Neuronal stem cell (in vitro differentiated cells): ENCODE measurements at places on chromosomes 3 and 15.
A peak's percentile ranks its signal among the peaks of the same experiment; 100 is the strongest.

GRCh38 chr15:97993310-97993738 lies 32.8 kb downstream of the ARRDC4 start:
- H3K36me3 ChIP-seq: no peaks in the 10 kb centered on the region
- DNase-seq: no peak
- H3K4me3 ChIP-seq: no peak overlapping the region
- H3K27ac ChIP-seq: no peak overlapping the region

DNA sequence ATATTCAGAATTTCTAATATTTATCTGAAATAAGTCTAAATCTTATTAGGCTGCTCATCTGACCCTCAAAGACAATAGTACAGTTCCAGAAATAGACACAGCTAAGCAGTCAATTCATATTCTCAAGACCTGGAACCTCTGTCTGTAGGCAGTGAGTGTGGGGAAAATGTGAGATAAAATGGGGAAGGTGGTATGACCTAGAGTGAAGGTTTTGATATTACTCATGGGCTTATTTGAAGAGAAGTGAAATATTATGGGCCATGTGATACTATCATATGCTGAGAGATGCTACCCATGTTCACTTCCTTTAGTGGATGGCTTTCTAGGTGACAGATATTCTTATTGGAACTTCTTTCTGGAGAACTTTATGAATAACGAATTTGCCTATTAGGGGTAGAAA lies 33.5 kb downstream of the TGFBR2 start:
- no peaks in the 10 kb centered on the region for H3K36me3 ChIP-seq
- H3K27me3 ChIP-seq: no peaks in the 10 kb centered on the region
- peaks cover 1% of the 10 kb centered on the region for H3K4me1 ChIP-seq
- H3K27ac ChIP-seq: no peak overlapping the region
- no peak for DNase-seq
- no peak overlapping the region for H3K4me3 ChIP-seq

- DNase-seq: no peak
- no peak overlapping the region for H3K27ac ChIP-seq
- no peaks in the 10 kb centered on the region for H3K27me3 ChIP-seq
These were observed 1.8 kb downstream of the GSK3B start for GRCh38 chr3:120092474-120092873.

- no peak for DNase-seq
- H3K27me3 ChIP-seq: no peaks in the 10 kb centered on the region
- H3K36me3 ChIP-seq: no peaks in the 10 kb centered on the region
- H3K27ac ChIP-seq: no peak overlapping the region
- H3K4me3 ChIP-seq: no peak overlapping the region
These were observed 27.8 kb downstream of the KLHL6 start for GRCh38 chr3:183527428-183528379.

DNA sequence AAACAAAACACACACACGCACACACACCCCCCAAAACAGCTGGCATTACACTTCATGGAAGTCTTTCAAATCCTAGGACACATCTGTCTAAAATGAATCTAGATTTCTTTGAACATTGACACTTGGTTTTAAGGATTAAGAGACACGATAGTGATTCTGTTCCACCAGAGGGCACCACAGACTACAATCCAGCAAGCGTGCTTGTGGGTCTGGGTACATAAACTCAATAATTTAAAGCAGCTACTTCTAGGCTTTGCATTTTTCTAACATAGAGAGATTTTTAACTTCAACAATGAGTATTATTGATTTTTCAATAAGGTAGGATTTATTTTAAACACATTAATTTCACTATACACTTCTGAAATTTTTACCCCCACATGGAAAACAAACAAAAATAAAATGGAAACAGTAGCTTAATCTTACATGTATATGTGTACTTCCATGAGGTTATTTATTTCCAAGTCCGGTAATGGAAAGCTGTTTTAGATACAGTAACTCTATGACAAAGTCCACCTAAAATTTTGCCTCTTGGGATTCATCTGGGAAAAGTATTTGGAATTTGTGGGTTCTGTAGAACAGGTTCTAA lies 564.0 kb upstream of the TGFBR2 start:
- H3K27me3 ChIP-seq: no peaks in the 10 kb centered on the region
- H3K4me3 ChIP-seq: no peak overlapping the region
- H3K4me1 ChIP-seq: no peaks in the 10 kb centered on the region

GRCh38 chr3:51799879-51800749 lies 21.1 kb upstream of the IQCF6 start:
- H3K4me3 ChIP-seq: no peak overlapping the region
- peak; percentile 75 for DNase-seq
- no peak overlapping the region for H3K27ac ChIP-seq
- no peaks in the 10 kb centered on the region for H3K36me3 ChIP-seq

- DNase-seq: peak; percentile 87
- peaks cover 9% of the 10 kb centered on the region for H3K4me1 ChIP-seq
- H3K27me3 ChIP-seq: peaks cover 45% of the 10 kb centered on the region
- peak within 1 kb of the TSS; percentile 94 for H3K4me3 ChIP-seq
- no peak within 1 kb of the TSS for H3K27ac ChIP-seq
- no peaks in the 10 kb centered on the region for H3K36me3 ChIP-seq
These were observed at the start of gene TMEM108 for GRCh38 chr3:133038089-133038730. Gene TMEM108, plus strand, starts transcription at chr3:133038391.

GRCh38 chr3:60856257-60857046 lies 394.8 kb downstream of the FHIT start:
- H3K27me3 ChIP-seq: no peaks in the 10 kb centered on the region
- no peak for DNase-seq
- H3K36me3 ChIP-seq: no peaks in the 10 kb centered on the region
- no peaks in the 10 kb centered on the region for H3K4me1 ChIP-seq

DNA sequence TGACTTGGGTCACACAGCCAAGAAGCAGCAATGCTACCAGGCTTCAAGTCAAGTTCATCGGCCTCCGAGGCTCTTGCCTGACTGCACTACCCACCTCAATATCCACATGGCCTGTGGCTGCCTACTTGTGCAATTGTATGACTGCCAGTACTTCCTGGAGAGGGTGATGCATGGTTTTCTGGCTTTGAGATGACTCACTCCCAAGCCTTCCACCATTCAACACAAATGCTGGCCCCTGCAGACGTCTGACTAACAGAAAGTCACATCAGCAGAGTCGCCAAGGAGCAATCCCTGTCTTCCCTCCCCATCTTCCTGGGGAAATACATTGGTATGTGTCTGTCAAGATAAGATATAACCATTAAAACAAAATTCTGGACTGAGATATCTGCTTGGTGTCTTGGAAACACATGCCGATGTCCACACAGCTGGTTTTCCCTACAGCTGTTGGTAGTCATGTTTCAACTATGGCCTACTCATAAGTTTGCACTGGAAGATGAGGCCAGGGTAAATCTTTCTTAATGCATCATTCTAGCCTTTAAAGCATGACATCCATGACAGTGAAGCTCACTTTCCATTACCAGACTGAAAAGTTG lies 79.6 kb upstream of the SPATA12 start:
- no peak overlapping the region for H3K4me3 ChIP-seq
- no peaks in the 10 kb centered on the region for H3K27me3 ChIP-seq
- DNase-seq: no peak
- H3K36me3 ChIP-seq: no peaks in the 10 kb centered on the region

DNA sequence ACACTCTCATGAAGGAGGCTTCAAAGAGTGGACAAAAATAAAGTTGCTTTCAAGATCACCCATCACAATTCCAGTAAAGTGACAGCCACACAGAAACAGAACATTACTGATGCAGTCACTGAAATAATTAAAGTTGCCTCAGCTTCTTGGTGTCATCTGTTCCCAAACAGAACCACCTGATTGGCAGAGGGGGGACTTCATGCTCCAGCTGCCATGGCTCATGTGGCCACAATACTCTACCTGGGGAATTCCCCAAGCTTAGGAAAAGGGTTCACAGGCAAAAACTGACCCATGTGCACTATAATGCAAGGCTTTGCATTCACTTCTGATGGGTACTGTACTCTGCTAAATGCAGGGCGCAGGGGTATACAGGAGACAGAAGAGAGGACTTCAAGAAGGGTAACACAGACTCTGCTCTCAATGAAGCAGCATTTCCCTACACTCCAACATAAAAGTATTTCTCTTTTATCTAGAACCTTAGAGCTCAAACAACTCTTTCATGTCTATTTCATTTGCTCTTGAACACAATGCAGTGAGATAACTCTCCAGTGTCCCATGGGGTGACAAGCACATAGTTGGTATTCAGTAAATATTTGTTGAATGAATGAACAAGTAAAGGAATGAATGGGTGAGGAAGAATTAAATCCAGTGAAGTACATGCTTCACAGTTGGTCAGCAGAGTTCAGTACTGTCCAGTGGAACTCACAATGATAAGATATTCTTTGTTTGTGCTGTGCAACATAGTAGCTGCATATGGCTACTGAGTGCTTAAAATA lies 8.6 kb upstream of the CTNNB1 start:
- no peak for DNase-seq
- no peaks in the 10 kb centered on the region for H3K27me3 ChIP-seq
- H3K36me3 ChIP-seq: no peaks in the 10 kb centered on the region
- H3K4me1 ChIP-seq: peaks cover 3% of the 10 kb centered on the region
- H3K27ac ChIP-seq: no peak overlapping the region

- H3K4me3 ChIP-seq: no peak overlapping the region
- H3K4me1 ChIP-seq: no peaks in the 10 kb centered on the region
- H3K36me3 ChIP-seq: no peaks in the 10 kb centered on the region
These were observed 7.4 kb upstream of the U2SURP start for GRCh38 chr3:142993958-142994442.

DNA sequence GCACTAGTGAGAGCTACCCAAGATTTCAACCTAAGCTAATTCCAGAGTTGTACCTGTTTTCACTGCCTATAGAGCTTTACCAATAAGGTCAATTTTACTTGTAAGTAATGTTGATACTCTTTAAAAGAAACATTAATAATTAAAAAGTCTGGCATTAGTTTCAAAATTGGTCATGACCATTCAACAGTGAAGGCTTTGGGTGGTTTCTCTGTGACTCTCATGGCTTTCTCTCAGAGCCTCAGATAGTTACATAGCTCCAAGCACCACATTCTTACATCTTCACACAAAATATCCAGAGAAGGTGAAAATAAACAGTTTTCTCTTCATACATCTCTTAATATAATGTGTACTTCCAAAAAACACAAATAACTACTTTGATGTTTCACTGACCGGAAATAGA lies 61.5 kb upstream of the TCF12 start:
- no peaks in the 10 kb centered on the region for H3K27me3 ChIP-seq
- H3K27ac ChIP-seq: no peak overlapping the region
- H3K4me1 ChIP-seq: no peaks in the 10 kb centered on the region
- no peak for DNase-seq
- no peak overlapping the region for H3K4me3 ChIP-seq
- no peaks in the 10 kb centered on the region for H3K36me3 ChIP-seq

- H3K27ac ChIP-seq: no peak overlapping the region
- DNase-seq: no peak
- H3K27me3 ChIP-seq: no peaks in the 10 kb centered on the region
- no peaks in the 10 kb centered on the region for H3K36me3 ChIP-seq
- H3K4me1 ChIP-seq: no peaks in the 10 kb centered on the region
These were observed 4.6 kb downstream of the ERICH6 start for GRCh38 chr3:150699068-150699639.

- H3K4me1 ChIP-seq: no peaks in the 10 kb centered on the region
- no peaks in the 10 kb centered on the region for H3K27me3 ChIP-seq
- no peak overlapping the region for H3K27ac ChIP-seq
- H3K4me3 ChIP-seq: no peak overlapping the region
- H3K36me3 ChIP-seq: no peaks in the 10 kb centered on the region
These were observed 28.3 kb downstream of the STARD5 start for GRCh38 chr15:81295486-81296121.

- no peaks in the 10 kb centered on the region for H3K36me3 ChIP-seq
- DNase-seq: no peak
- H3K4me3 ChIP-seq: no peak overlapping the region
- peak overlapping the region; percentile 69 for H3K27ac ChIP-seq
- H3K27me3 ChIP-seq: no peaks in the 10 kb centered on the region
These were observed 889 bp upstream of the LRRIQ4 start for GRCh38 chr3:169811631-169812331.

GRCh38 chr3:46863261-46863782 lies at the start of gene MYL3:
Gene MYL3, minus strand, starts transcription at chr3:46863444. Its CDS starts 54 bp downstream, at chr3:46863390.
- no peak within 1 kb of the TSS for H3K27ac ChIP-seq
- no peaks in the 10 kb centered on the region for H3K27me3 ChIP-seq
- H3K4me3 ChIP-seq: no peak within 1 kb of the TSS
- no peaks in the 10 kb centered on the region for H3K36me3 ChIP-seq
- DNase-seq: no peak

DNA sequence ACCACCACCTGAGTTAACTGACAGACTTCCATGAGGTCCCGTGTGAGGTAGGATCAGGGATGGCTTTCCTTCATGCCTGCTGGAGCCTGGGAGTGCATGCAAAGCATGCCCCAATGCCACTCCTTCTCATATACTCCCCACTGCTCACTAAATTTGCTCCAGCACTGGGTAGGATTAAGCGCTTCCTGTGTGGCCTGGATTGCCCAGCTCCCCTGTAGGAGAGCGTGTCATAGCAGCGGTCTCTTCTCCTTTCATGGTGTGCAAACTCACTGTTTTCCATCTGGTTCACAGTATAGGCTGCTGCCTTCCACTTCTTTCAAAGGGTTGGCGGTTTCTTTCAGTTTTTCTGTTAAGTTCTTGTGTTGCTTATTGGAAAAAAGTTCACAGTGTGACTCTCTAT lies 34.1 kb upstream of the ABI3BP start:
- no peaks in the 10 kb centered on the region for H3K4me1 ChIP-seq
- no peak overlapping the region for H3K4me3 ChIP-seq
- no peaks in the 10 kb centered on the region for H3K36me3 ChIP-seq
- H3K27me3 ChIP-seq: no peaks in the 10 kb centered on the region

- H3K27ac ChIP-seq: no peak overlapping the region
- no peaks in the 10 kb centered on the region for H3K36me3 ChIP-seq
- no peak for DNase-seq
- no peaks in the 10 kb centered on the region for H3K27me3 ChIP-seq
These were observed 9.3 kb downstream of the PGPEP1L start for GRCh38 chr15:98998279-98998678.

- peaks cover 5% of the 10 kb centered on the region for H3K27me3 ChIP-seq
- H3K36me3 ChIP-seq: no peaks in the 10 kb centered on the region
- no peak for DNase-seq
- H3K4me1 ChIP-seq: peaks cover 6% of the 10 kb centered on the region
These were observed 31.6 kb downstream of the ZDHHC19 start for GRCh38 chr3:196179380-196180308.

GRCh38 chr3:36312351-36312750 lies 68.0 kb upstream of the STAC start:
- H3K36me3 ChIP-seq: no peaks in the 10 kb centered on the region
- no peaks in the 10 kb centered on the region for H3K4me1 ChIP-seq
- no peak overlapping the region for H3K4me3 ChIP-seq
- no peak overlapping the region for H3K27ac ChIP-seq
- DNase-seq: no peak
- no peaks in the 10 kb centered on the region for H3K27me3 ChIP-seq

DNA sequence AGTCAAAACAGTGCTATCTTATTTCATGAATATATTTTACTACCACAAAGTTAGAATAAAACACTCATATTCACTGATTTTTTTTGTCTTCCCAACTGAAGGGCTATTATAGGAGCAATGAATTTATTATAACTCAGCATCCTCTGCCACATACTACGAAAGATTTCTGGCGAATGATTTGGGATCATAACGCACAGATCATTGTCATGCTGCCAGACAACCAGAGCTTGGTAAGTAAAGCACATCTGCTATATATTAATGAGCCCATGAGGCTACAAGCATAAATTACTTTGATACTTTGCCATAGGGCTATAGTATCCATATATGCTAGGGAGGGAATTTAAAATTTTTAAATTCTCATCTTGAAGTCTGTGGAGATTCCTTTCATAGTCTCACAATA lies 95.9 kb downstream of the FEZF2 start:
- no peaks in the 10 kb centered on the region for H3K27me3 ChIP-seq
- no peak for DNase-seq
- no peak overlapping the region for H3K27ac ChIP-seq
- no peaks in the 10 kb centered on the region for H3K4me1 ChIP-seq
- no peak overlapping the region for H3K4me3 ChIP-seq
- H3K36me3 ChIP-seq: peaks cover 5% of the 10 kb centered on the region

GRCh38 chr3:117719316-117719926 lies 1009.8 kb downstream of the TUSC7 start:
- no peak overlapping the region for H3K4me3 ChIP-seq
- H3K27me3 ChIP-seq: no peaks in the 10 kb centered on the region
- DNase-seq: no peak
- no peaks in the 10 kb centered on the region for H3K36me3 ChIP-seq
